ENCODE measurements at places on chromosomes 16 and 17.

DNA sequence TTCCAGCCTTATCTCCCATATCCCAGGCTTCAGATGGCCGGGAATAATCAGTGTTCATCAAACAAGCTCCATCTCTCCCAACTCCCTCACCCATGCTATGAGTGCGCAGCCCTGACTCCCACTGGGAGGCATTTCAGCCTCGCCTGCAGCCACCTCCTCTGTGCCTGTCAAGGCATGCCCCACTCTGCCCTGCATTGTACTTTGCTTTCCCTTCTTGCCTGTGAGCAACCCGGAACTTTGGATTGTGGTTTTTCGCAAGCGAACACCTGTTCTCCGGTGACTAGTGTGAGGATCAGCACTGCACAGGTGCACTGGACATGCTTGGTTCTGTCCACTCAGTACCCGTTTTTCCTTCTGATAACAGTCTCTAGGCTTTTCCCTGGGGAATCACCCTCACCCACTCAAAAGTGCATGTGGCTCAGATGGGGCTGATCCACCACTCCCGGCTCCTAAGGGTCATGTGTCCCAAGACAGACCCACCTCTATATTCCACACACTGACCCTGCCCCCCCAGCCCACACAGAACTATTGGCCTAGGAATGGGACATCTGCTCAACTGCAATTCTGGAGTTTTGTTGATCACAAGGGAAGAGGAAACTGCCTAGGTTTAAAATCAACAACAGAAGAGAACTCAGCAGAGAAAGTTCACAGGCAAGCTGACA is 9.1 kb downstream of the CHST6 start:
- DNase-seq, result peak; percentile 99

DNA sequence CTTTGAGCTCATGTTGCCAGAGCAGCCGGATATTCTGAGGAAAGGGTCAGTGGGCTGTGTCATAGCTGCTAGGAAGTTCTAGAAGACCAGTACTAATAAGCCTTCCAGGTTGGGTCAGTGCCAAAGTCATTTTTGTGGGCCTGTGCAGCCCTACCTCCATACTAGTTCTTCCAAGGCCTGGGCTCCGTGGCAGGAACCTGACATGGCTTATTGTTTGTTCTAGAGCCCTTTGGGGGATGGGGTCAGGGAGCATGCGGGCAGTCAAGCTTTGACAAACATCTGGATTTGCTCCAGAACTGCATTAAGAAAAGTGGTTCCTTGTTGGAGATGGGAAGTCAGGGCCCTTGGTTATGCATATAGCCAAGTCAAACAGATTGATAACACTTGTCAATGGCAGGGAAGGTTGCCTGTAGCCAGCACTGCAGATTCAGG is 7.6 kb downstream of the ALKBH5 start:
- DNase-seq, result no peak

DNA sequence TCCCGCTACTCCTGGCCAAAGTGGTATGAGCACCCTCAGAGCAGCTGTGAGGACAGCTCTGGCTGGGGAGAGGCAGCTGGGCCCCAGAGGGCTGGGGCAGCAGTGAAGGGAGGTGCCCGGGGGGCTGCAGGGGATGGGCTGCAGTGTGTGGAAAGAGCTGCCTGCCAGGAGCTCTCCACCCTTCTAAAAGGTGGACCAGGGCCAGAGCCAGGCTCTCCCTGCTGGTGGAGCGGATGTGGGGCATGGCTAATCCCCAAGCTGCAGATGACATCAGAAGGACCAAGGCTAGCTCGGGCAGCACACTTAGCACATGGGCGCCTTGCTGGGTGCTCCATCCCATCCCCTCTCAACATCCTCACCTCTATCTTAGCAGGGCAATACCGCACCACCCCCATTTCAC is 103.1 kb downstream of the SDK2 start:
- no peak for DNase-seq

DNA sequence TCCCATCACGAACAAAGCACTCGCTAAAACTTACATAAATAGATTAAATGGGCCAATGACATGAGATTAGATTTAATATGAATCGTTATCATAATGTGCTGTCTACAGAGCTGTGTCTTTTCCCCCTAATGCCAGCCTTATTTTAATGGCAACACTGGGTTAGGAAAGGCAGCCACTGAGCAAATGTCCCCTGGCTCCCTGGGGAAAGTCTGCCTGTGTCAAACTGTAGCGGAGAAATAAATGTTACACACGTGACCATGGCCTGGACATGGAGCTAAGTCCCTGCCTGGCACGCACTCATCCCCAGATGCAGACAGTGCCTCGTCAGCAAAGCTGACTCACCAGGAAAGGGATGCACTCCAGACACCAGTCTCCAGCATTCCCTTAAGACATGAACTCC is 61.3 kb upstream of the SDK2 start:
- no peak for DNase-seq

DNA sequence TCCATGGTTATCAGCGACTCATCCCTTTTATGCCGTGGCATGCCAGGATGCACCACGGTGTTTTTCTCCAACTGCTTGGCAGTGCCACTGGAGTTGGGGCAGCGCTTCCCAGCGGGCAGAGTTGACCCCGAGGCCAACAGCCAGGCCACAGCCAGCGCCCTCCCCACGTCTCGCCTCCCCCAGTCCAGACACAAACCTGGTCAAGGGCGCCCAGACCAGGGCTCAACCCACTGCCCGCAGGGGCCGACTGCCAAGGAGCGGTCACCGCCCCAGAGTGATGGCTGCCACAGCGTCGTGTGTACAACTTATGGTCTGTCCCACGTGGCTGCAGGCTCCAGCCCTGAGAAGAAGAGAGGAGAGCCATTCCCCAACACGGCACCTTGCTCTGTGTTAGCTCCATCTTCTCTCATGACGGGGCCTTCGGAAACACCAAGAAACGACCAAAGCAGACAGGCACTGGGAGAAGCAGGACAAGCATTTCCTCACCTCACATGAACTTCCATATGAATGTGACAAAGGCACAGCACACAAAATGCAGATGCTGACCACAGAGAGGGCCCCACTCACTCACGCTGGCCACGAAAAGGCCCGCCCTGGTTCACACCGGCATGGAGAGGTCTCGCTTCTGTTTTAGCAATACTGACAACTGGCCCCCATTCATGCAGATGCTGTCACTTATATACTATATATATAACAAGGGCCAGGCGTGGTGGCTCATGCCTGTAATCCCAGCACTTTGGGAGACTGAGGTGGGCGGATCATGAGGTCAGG is 27.0 kb downstream of the AXIN1 start:
- DNase-seq, result no peak

- DNase-seq, result no peak
Observed at GRCh38 chr16:68227183-68227793, 8.6 kb downstream of the ESRP2 start.

DNA sequence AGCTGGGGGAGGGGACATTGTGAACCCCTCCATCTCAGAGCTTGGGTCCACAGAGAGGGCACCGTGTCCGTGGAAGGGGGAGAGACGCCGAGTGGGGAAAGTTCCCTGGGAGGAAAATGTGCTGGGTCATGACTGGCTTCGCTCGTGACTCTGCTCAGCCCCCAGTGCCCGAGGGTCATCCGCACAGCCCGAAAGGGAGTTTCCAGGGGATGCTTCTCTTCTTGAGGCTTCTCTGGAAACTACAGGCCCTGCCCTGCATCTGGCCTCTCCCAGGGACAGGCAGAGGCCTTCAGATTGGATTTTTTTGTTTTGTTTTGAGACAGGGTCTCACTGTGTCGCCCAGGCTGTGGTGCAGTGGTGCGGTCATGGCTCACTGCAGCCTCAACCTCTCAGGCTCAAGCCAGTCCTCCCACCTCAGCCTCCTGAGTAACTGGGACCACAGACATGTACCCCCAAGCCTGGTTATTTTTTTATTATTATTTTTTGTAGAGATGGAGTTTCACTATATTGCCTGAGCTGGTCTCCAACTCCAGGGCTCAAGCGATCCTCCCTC is 9.8 kb upstream of the GSE1 start:
- no peak for DNase-seq

DNA sequence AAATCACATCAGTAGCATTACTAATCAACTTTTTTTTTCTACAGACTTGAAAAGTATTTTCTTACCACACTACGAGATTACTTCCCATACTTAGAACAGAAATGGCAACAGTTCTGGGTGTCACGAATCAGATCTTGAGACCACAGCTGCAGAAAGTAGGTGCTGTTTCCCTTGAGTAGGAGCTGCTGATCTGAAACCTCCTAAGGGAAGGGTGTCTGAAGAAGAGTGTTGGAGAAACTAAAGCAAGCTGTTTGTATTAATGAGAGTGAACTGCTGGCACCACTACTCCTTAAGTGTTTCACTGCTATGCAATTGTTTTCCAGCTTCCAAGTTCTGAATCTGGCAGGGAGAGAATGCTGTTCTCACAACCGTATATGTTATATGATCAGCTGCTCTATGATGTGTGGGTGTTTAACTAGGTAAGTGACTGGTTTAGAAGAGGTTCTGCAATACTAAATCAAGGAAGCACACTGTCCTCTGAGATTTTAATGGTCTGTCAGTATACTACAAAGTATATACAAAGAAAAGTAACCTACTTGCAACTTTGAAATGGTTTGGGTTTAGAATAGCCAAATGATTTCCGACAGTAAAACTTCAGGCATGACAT is 3.3 kb downstream of the ZNF652 start:
- no peak for DNase-seq

DNA sequence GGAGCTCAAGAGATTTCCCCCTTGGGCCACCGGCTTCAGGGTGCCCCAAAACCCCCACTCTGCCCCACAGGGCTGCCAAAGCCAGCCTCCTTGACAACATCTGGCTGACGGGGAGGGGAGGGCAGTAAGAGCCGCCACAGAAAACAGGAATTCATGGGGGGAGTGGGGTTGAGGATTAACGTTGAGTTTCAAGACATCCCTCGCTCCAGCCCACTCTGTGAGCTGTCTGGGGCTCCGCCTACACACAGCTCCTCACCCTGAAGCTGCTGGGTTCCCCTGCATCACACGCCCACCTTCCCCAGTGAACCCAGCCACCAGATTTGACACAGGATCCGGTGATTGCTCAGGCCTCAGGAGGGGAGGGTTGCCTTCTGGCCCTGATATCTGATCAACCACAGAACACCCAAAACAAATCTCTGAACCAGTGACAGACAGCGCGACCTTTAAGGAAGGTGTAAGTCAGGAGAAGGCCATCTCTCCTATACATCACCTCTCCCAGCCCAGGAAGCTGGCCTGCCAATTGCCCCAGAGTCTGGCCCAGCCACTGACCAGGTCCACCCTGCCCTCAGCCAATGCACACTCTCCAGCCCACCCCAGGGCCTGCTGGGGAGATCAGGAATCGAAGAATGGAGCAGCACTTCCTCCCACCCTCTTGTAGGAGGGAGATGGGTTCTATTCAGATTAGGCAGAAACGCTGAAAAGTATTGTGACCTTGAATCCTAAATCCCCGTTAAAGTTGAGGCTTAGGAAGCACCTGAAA is 132.1 kb downstream of the CLEC16A start:
- no peak for DNase-seq

- DNase-seq, result no peak
Observed at GRCh38 chr17:79833744-79834564, 5.3 kb downstream of the CBX4 start.

- DNase-seq, result no peak
Observed at GRCh38 chr17:63634816-63635215, 12.6 kb downstream of the MAP3K3 start.

GRCh38 chr17:34667656-34668055 is 88.3 kb downstream of the TMEM132E start:
- DNase-seq, result no peak

- DNase-seq, result no peak
Observed at GRCh38 chr17:81335773-81336157, 40.7 kb upstream of the SLC38A10 start.

- no peak for DNase-seq
Observed at GRCh38 chr16:69818891-69819545, 56.9 kb downstream of the WWP2 start.

DNA sequence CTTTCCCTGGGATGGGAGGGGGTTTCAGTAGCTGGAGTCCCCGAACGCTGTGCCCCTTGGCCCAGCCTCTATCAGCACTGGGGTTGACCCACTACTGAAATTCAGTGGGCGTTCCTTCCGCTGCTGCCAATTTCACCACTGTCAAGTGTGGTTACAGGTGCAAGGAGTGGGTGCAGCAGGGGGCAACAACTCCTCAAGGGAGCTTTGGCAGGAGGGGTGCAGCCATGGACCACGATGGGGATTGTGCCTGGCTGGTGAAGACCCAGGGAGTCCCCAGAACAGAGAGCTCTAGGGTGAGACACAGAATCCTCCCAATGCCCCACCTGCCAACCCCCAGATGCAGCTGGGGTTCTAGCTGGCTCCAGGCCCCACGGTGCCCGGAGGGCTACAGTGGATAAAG is 123.5 kb upstream of the SDK2 start:
- DNase-seq, result no peak

DNA sequence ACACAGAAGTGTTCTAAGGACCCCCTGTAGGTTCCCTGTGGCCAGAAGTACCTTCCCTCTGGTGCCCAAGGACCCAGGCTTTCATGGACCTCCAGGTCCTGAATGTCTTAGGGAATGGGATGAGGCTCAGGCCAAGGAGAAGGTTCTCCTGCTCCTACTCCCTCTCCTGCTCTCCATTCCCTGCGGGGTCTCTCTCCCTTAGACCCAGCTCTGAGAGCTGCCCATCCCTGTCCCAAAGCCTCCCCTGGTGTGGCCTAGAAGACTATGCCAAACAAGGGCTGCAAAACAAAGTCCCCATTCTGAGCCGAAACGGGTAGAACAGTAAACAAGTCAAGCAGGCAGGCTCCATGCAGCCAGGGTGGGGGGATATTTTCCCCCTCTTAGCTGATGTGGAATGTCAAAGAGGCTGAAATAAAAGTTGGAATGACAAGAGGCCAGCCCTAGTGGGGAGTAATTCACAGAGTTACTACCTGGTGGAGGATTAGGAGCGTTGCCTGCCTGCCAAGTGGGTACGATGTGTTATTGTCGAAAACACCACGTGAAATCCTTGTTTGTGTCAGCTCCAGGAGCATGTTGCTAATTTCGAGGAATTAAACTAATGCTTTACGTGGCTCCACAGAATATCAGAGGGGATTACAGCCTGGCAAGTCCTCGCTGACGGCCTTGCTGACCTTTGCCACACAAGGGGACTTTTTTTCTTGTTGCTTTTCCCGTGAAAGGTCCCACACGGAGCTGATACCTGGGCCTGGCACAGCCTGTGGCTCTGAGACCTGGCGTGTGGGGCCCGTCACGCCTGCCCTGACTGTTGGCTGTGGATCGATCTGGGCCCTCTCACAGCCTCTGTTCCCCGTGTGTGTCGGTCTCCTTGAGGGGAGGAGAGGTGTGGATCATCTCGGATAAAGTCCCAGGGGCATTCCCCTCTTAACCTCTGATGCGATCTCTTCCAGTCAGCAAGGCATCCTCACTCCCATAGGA is 2.9 kb downstream of the WFIKKN2 start:
- DNase-seq, result no peak

DNA sequence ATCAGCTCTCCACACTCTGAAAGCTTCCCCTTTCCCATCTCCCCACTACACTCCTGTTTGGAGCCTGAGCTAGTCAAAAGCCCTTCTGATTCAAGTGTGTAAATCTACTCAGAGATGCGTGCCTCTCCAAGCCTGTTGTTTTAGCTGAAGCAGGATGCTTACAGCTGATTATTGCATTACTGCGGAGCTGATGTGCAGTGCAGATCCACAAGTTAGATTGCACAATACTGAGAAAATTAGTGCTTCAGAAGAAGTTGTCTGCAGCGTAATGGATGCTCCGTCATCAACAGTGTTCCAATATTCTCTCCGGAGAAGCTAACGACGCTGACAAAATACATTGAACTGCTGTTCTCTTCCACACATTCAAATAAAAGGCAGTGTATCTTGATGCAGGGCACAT is 44.8 kb upstream of the NLRP1 start:
- DNase-seq, result no peak

GRCh38 chr17:13030459-13031300 is 12.9 kb upstream of the ELAC2 start:
- DNase-seq, result peak; percentile 34

GRCh38 chr16:82701442-82701955 is 74.7 kb downstream of the CDH13 start:
- no peak for DNase-seq

GRCh38 chr16:48206594-48207242 is 37.4 kb upstream of the LONP2 start:
- DNase-seq, result peak; percentile 60

Measured in mammary epithelial cell (primary cell).